ENCODE measurements at places on chromosomes 5 and 9.

- DNase-seq = no peak
These were observed 150.4 kb downstream of the C5orf15 start for GRCh38 chr5:133818031-133818431.

GRCh38 chr9:1009101-1009707 lies 32.7 kb downstream of the DMRT3 start:
- DNase-seq = peak; percentile 58

- no peak for DNase-seq
These were observed 48.6 kb downstream of the ANXA2R start for GRCh38 chr5:42991404-42992087.

DNA sequence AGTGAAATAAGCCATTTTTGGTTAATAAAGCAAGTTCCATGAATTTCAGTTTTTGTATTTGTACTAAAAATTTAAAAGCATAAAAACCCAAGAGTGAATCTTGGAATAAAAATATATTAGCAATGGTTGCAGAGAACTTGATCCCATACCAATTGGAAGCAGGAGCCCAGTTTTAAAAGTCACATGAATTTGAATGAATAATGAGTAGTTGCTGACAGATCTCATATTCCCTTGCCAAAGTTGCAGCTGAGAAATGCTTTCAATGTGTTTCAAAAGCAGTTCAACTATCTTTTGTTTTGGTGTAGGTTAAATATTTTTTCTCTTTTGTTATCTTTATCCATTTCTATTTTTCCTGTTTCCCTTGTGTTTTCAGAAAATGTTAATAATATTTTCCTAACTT lies 818.6 kb downstream of the CDH18 start:
- DNase-seq = no peak

DNA sequence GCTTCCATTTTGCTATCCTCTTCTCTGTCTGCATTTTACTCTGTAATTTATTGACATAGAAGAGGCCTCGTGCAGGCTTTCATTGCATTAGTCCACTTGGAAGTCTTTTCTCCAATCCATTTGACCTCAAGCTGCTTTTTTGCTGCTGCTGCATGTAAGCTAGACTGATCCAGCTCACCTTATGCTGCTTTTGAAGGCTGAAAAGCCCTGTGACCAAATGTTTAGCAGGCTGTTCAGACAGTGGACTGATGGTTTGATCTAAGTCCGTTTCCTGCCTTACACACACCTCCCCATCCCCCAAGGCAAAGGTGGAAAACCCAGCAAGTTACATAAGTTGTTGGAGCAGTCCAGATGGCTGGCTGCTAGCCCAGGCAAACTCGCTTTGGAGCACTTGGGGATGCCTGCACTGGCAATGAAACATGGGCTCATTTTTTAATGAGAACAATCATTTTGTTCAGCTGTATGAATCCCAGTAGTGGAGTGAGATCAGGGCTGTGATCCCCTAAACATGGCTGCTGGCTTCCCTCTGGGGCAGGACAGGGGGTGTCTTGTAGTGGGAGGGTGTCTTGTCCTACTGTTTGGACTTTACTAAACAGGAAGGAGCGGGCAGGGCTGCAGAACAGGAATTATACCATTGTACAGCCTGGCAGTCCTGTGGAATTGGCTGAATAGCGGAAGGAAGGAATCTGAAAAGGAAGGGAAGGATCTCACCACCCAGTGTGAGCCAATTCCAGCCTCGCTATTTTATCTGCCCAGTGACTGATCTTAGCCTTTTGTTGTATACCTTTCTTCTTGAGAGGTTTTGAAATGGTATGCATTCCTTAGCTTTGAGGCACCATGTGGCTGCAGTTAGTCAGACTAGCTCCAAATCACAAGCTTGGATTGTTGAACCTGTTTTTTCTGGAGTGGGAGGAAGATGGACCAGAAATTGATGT lies 212.0 kb downstream of the ARHGAP26 start:
- DNase-seq = no peak

GRCh38 chr5:127486471-127486870 lies 31.0 kb upstream of the PRRC1 start:
- DNase-seq = no peak

DNA sequence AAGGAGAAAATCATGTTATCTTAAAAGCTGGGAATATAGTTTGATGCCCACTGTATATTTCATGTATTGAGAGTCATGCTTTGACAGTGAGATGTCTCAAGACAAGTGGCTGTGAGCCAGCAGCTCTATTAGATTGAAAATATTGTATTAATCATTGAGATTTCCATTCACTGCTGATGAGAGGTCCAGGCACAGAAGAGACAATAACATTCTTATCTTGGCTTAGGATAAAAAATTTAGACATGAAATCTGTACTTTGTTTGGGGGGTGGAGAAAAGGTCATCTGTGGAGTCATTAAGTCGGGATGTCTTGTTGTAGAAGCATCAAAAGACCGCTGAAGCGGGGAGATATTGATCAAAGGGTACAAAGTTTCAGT lies 97.9 kb upstream of the EQTN start:
- no peak for DNase-seq

DNA sequence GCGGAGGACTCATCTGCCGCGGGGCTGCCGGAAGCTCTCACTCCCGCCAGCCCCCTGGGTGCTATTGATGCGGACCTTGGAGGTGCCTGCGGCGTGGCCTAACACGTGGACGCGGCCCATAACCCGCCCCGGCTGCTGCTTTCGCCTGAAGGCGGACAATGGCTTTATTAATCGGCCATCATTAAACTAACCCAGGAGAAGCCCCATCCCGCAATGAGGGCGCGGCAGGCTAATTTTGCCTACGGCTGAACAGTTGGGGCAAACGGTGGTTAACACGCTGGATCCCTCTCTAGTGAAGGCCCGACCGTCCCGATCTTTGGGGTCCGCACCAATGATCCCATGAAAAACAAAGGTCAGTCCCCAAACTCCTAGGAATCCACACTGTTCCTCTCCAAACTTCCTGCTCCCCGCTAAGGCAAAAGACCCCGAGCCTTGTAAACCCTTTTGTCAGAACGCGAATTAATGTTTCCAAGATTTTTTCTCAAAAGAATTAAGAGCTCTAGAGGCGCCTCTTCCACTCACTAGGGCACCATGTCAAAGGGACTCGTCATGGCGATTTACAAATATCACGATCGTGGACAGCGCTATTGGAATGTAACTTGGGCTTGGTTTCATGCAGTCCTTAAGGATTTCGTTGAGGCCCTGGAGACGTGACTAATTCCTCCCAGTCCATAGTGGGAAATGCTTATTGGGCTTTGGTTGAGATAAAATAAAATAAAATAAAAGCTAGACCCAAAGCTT lies 193.1 kb downstream of the MEF2C start:
- DNase-seq = no peak

DNA sequence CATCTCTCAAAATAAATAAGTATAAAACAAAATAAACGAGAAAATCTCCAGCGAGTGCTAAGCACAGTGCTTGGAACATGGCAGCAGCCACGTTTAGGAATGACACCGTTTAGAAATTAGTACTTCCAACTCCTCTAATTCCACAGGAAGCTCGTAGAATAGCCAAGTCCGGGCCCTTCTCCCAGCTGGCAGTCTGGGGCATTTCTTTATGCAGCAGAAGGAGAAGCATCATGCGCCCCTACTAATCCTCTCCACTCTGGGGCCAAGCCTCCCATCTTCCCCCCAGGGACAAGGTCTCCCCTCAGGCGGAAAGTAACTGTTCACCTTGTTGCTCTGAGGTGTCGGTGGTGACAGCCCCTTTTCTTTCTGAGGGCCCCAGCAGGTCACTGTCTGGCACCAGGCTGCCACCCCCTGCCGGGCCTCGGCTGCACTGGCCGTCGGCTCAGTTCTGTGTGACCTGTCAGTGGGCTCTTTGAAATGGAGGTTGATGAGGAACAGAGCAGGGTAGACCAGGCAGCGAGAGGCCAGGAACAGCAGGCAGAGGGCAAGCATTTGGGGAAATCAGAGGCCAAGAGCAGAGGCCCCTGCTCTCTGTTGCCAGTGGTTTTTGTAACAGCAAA lies 113.5 kb upstream of the WWC1 start:
- no peak for DNase-seq

- no peak for DNase-seq
These were observed 71.1 kb upstream of the NR3C1 start for GRCh38 chr5:143474616-143475015.

DNA sequence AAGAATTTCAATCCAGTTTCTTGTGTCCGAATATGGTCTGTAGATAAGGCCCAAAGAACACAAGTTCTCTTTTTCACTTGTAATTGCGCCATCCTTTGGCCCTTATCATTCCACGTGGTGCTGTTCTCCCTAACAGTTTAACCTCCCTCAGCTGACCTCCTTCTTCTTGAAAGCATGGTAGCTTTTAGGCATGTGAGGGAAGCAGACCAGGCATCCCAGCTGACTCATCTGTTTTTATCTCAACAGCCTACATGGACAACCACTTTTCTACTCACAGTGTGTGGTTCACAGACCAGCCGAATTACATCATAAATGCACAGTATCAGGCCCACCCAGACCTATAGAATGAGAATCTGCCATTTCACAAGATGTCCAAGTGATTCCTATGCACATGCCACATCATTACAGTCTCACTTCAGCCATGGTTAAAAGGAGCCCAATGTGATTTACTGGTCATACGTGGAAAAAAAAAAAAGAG lies 26.9 kb upstream of the PLIN2 start:
- DNase-seq = no peak

DNA sequence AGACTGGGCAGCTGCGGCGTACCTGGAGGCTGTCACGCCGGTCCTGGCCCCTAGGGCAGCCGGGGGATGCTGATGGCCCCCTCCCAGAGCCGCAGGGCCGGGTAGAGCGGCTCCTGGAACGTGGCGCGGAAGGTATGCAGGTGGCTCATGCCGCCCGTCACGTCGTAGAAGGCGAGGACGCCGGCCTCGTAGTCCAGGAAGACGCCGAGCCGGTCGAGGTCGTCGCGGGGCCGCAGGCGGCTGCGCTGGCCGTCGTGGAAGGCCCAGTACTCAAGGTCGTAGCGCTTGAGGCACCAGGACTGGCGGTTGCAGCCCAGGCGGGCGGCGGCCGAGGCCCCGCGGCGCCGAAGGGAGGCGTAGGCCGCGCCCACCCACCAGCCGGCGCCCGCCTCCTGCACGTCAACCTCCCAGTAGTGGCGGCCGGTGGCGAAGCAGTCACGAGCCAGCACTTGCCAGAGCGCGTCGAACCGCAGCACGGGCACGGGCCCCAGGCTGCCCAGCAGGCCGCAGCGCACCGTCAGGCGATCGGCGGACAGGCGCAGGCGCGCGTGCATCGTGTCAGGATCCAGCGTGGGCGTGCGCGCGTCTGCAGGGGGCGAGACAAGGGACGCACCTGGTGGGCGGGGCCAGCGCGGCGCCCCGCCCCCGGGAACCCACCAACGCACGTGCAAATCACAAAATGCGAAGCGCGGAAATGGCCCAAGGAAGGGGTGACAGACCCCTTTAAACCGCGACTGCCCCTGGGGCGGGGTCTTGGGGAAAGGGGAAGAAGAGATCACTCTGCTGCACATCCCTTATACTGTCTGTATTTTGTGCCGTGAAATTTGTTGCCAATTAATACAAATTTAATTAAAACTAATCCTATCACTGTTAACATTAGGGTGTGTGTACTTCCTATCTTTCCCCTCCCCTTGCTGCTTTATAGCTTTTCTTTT lies 31.2 kb downstream of the NANS start:
- DNase-seq = no peak

GRCh38 chr9:72137697-72138365 lies 11.4 kb upstream of the GDA start:
- no peak for DNase-seq

GRCh38 chr5:113776832-113777525 lies 263.5 kb downstream of the YTHDC2 start:
- no peak for DNase-seq

GRCh38 chr5:25451294-25451693 lies 806.5 kb upstream of the CDH10 start:
- DNase-seq = no peak

- DNase-seq = no peak
These were observed 38.3 kb downstream of the CEMIP2 start for GRCh38 chr9:71729816-71730526.

GRCh38 chr5:99058466-99058865 lies 129.7 kb upstream of the CHD1 start:
- DNase-seq = no peak

DNA sequence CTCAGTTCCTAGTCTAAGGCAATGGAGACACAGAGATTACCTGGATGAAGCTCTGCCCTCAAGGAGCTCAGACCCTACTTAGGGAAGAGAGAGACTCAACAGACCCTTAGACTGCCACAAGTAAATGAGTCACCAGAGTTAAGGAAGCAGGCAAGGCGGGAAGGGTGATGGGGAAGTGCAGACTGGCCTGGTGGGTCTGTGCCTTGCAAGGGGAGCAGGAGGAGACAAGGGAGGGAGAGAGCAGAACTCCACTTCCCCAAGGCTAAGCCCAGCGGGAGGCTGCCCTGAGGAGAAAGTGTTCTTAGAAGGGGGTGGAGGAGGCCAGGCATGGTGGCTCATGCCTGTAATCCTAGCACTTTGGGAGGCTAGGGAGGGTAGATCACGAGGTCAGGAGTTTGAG lies 83.7 kb downstream of the HRH2 start:
- DNase-seq = no peak

- DNase-seq = no peak
These were observed 7.8 kb downstream of the FOXI1 start for GRCh38 chr5:170113522-170113900.

DNA sequence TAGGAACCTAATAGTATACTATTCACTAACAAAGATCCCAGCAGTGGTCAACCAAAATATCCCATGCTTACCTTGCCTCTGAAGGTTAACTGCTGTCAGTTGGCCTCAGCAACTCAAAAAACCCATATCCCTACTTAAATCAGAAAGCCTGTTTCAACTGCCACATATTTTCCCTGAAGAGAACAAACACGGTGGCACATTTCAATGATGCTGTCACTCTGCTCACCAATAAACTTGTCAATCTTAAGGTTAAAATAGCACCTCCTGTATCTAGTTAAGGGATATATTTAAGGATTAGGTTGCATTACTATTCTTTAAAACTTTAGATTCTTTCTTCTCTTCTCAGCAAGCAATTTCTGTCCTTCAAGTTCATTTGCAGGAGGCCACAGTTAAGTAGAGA lies 986.9 kb downstream of the CDH18 start:
- DNase-seq = no peak

DNA sequence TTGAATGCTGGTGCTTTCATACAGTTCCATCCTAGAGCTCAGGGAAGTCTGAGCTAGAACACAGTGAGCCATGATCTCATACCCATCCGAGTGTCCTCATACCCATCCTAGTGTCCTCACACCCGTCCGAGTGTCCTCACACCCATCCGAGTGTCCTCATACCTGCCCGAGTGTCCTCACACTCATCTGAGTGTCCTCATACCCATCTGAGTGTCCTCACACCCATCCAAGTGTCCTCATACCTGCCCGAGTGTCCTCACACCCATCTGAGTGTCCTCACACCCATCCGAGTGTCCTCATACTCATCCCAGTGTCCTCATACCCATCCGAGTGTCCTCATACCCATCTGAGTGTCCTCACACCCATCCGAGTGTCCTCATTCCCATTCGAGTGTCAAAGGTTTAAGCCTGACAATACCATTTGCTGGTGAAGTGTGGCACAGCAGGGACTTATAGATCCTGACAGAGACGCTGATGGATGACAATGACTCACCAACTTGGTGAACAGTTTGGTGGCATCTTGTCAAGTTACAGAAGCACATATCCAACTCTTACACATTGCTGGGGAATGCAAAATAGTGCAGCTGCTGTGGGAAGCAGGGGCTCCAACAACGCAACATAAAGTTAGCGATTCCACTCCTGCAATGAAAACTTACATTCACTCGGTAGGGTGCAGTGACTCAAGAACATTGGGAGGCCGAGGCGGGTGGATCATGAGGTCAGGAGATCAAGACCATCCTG lies 77.0 kb upstream of the COL5A1 start:
- DNase-seq = no peak
